Stimulated activated CD4-positive, alpha-beta T cell treated with anti-CD3 and anti-CD28 coated beads, TNF-alpha, amount 100 ng/mL, for 24 hours (primary cell): ENCODE measurements at places on chromosomes 4 and X.

GRCh38 chr4:124409044-124409443, 303.5 kb downstream of the ANKRD50 start:
- no peak for DNase-seq

DNA sequence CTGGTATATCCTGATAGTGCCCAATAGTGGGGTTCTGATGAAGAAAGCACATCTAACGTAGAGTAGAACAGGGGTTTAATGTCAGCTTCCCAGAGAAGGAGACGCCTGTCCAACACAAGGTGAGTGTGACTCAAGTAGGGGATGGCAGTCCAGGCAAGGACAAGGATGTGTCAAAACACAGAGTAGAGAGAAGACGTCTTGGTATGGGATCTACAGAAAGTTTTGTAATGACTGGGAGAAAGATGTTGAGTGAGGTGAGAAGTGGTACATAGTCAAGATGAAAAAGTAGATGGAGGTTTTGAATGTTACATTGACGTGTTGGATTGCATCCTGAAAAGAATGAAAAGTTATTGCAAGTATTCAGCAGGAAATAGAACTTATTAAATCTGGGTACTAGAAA, 124.4 kb downstream of the TMA16 start:
- DNase-seq = no peak

DNA sequence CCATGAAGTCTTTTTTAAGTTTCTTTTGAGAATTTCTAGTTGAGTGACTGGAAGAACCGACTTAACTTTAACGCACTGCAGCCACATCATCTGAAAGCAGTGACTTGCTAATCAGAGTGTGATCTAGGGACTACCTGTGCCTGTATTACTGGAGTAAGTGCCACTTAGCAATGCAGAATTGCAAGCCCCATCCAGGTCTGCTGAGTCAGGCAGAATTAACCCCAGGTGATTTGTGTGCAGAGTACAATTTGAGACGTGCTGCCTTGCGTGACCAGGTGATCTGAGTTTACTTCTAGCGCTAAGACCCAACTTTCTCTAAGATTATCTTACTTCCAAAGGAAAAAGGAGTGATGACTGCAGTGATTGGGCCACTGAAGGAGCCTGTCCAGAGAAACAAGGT, 85.3 kb downstream of the CLCN4 start:
- DNase-seq = no peak

DNA sequence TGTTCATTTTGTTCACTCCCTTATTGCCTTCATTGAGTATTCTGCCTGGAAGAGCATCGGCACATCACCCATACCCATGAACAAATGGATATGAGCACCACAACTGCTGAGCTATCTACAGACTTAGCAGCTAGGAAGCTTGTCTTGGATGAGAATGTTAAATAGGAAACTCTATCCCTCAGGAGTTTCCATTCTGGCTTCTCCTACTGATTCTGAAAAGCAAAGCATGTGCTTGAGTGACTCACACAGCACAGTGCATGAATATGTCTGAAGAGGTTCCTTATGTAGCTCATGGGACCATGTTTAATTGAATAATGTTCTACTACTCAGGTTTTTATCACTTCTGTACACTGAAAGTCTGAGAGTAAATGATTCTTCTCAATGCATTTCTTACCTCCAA, 57.3 kb upstream of the MXRA5 start:
- DNase-seq = no peak

DNA sequence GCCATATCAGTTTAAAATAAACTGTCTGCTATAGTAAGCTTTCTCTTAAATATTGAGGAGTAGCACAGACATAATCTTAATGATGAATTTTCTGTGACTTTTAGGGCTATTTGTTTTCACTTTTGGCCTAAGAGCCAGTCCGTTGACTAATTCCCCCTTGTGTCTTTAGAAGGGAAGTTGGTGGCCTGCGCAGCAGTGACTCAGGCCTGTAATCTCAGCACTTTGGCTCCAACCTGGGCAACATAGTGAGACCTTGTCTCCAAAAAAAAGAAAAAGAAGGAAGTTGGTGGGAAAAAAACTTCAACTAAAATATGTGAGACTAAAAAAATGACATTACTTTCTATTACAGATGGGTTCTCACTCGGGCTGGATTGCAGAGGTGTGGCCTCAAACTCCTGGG, 3.4 kb downstream of the NCAPG start:
- DNase-seq = no peak
